ENCODE measurements at places on chromosomes 5 and 9.

GRCh38 chr5:177314376-177315342 is 3.0 kb upstream of the MXD3 start:
- DNase-seq, result no peak

DNA sequence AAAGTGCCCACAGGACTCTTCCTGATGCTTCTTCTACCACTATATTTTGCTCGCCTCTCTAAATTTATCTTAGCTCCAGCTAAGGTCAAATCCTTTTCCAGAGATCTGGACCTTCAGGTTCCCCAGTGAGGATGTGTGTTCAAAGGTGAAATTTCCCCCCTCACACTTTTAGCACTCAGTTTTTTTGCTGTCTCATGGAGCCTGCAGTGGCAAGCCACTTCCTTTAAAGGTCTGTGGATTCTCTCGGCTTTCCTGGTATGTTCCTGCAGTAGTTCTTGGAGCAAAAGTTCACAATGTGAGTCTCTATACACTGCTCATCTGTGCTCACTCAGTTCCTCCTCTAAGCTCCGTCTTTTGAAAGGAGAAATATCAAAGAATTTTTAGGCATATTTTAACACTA is 181.4 kb downstream of the LURAP1L start:
- DNase-seq, result no peak

GRCh38 chr5:143739746-143740145 is 72.2 kb upstream of the HMHB1 start:
- no peak for DNase-seq

- no peak for DNase-seq
Observed at GRCh38 chr9:34546834-34547827, 24.3 kb upstream of the ENHO start.

GRCh38 chr9:71286146-71286545 is 164.7 kb upstream of the TRPM3 start:
- no peak for DNase-seq

GRCh38 chr9:127569886-127570401 is 42.1 kb upstream of the STXBP1 start:
- DNase-seq, result no peak

GRCh38 chr9:8346296-8346695 is 546.7 kb upstream of the DMAC1 start:
- DNase-seq, result no peak

GRCh38 chr9:32413424-32413823 is 29.0 kb downstream of the ACO1 start:
- no peak for DNase-seq

GRCh38 chr9:89564346-89564878 is 40.4 kb upstream of the GADD45G start:
- no peak for DNase-seq

- no peak for DNase-seq
Observed at GRCh38 chr5:88666761-88667495, 216.1 kb downstream of the MEF2C start.
